ENCODE measurements at places on chromosomes 12 and 14.

- DNase-seq: no peak
These were observed 724 bp downstream of the GTSF1 start for GRCh38 chr12:54472494-54473262.

GRCh38 chr12:47896633-47897032, 8.2 kb downstream of the VDR start:
- no peak for DNase-seq

GRCh38 chr12:15688838-15689625, 100.2 kb downstream of the EPS8 start:
- DNase-seq: no peak

DNA sequence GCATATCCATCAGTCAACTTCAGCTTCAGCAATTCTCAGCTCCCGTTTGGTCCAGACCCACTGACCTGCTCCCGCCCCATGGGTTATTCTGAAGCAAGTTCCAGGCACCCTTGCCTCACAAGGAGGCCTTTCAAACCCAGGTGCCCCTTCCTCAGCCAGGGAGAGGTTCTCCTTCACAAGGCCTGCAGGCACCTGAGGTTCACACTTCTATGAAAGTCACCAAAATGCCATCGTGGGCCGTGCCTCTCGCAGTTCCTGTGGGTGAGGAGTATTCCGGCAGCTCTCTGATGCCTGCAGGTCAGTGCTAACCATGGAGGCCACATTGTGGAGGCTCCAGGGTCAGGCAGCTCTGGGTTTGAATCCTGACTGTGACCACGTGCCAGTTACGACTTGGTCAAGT, 40.2 kb upstream of the BCL7A start:
- DNase-seq: no peak
